ENCODE measurements at places on chromosomes 2 and 18.

DNA sequence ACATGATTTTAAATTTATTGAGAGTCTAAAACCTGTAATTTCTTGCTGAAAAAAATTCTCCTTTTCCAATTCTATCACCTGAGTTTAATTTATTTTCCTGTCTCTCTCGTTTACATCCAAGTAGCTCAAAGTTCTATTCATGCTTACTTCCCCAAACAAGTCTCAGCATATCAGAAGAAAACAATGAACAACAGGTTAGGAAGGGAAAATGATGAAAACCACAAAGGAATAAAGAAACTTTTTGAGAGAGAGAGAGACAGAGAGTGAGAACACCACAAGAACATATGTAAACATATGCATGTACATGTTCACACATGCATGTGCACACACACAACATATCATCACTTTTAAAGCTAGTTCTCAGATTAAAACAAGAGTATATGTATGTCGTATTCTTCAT lies 112.1 kb downstream of the STRN start:
- DNase-seq = no peak

DNA sequence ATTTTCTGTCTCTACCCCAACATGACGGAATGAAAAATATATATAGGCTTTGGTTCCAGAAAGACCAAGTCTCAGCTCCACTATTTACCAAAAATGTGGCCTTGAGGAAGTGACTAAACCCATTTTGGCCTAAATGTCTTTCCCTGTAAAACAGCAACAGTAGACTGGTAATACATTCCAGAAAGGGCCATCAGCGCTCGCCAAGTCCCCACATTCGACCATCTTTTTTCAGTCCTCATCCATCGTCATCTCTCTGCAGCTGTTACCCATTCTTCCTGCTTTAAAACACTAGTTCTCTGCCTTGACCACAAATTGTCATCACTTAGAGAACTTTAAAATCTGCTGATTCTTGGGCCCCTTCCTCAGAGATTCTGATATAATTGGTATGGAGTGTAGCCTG lies 183.8 kb upstream of the CTAGE1 start:
- DNase-seq = no peak

DNA sequence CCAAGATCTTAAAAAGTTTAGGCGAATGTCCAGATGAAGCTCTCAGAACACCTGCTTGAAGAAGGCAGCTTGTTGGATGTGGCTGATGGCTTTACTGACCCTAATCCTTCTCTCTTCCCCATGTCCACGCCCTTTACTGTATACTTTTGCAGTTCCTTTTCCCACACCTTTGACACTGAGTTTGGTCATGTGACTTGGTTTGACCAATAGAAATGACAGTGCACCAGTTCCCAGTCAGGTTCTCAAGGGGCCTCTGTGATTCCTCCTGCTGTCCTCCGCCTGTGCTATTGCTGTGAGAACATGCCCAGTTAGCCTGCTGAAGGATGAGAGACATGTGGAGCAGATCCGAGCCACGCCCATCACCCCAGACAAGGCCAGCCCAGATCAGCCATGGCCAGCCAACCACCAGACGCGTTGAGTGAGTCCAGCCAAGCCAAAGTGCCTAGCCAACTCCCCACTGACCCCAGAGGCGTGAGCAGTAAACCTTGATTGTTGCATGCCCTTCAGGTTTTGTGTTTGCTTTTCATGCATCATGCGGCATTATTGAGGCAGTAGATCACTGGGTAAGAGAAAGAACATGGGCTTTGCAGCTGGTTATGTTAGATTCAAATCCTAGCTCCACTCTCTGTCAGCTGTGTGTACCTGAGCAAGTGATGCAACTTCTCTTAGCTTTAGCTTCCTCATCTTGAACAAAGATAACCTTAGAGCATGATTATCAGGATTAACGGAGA lies 258.0 kb upstream of the SIX2 start:
- DNase-seq = no peak

GRCh38 chr2:64966017-64966416 lies 23.2 kb upstream of the SLC1A4 start:
- no peak for DNase-seq

- no peak for DNase-seq
Observed at GRCh38 chr2:109201465-109202327, 72.7 kb downstream of the SH3RF3 start.

GRCh38 chr2:52880872-52881271 lies 886.7 kb upstream of the CHAC2 start:
- DNase-seq = no peak

GRCh38 chr2:200086911-200087310 lies 131.5 kb downstream of the MAIP1 start:
- DNase-seq = no peak

DNA sequence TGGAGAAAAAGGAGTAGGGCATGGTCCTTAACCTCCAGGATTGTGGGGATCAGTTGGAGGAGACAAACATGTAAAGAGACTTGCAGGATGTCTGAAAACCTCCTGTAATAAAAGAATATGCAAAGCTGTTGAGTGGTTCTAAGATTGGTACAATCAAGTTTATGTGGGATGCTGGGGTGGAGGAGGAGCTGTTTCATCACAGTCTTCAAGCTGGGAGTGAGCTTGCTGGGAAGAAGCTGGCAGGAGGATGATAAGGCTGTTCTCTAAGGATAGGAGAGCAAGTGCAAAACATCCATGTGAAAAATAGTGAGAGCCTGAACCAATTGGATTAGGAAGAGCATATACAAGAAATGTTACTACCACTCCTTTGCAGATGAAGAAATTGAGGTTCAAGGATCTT lies 161.9 kb upstream of the CRIM1 start:
- no peak for DNase-seq

- DNase-seq = no peak
Observed at GRCh38 chr2:37773371-37774130, 102.1 kb upstream of the CDC42EP3 start.

DNA sequence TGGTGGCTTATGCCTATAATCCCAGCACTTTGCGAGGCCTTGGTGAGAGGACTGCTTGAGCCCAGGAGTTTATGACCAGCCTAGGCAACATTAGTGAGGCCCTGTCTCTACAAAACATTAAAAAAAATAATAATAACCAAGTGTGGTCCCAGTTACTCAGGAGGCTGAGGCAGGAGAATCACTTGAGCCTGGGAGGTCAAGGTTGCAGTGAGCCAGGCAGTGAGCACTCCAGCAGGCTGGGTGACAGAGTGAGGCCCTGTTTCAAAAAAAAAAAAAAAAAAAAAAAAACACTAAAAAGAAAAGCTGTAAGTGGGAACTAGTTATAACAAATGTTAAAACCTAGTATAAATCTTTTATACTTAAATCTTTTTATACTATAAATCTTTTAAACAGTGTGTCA lies 146.2 kb upstream of the ITGA4 start:
- DNase-seq = no peak

Data from Right ventricle myocardium inferior (tissue), 1 donor.